ENCODE measurements at places on chromosomes 6 and 20.

DNA sequence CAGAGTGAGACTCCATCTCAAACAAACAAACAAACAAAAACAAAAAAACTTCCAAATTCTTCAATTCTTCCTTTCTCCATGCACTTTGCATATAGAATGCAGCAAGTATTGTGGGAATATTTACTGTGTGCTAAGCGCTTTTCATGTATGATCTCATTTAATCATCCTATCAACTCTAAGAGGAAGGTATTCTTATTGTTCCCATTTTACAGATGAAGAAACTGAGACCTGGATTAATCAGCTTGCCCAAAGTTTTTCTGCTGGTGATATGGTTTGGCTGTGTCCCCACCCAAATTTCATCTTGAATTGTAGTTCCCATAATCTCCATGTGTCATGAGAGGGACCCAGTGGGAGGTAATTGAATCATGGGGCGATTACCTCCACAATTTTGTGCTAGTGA lies 56.6 kb upstream of the KCNG1 start:
- DNase-seq, result no peak

DNA sequence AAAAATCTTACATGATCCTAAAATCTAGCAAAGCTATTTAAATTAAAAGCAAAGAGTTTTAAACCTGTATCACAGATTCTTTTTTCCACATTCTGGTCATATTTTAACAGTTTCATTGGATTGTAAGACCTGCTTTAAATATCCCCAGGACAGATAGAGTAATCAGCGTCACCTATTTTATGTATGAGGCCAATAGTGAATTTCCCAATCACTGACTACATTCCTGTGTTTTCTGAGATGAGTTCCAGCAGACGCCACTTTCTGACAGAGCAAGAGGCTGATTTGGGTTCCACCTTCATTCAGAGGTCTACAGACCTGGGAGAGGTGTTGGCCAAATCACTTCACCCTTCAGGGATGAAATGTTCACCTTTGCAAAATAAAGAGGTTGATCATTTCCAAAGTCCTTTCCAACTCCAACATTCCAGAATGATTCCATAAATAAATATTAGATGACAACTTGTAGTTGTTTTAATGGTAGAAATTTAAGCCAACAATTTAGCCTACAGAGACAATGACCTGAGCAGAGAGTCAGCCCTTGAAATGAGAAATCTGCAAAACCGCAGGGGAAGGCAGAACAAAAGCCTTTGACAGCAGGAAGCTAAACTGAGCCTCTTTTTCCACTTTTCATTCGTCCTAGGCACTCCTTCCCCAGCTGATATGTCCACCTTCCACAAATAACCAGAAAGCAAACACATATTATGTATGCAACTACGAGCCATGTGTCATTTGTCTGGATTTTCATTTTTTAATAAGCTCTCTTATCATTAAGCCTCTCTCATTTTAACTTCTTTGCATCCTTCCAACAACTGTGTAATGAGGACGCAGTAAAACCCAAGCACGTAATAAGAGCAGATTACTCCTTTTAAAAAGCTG lies 105.2 kb downstream of the TFAP2A start:
- no peak for DNase-seq

- DNase-seq, result no peak
These were observed 29.8 kb downstream of the USP45 start for GRCh38 chr6:99485395-99485773.

GRCh38 chr6:119313937-119314884 lies 35.4 kb downstream of the MAN1A1 start:
- DNase-seq, result no peak

DNA sequence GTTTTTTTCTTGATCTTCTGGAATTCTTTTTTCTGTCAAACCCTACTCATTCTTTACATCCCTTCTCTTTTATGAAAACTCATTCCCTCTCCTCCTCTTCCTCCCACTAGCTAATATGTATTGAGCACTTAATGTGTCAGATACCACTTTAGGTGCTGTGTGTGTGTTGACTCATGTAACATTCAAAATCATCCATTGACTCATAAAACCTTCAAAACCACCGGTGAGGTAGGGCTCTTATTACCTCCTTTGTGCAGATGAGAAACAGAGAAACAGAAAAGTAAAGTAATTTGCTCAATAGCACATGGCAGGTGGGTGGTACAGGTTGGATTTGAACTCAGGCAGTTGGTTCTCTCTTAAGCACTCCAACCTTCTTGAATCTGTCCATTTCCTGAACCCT lies 136.3 kb upstream of the NEDD9 start:
- DNase-seq, result no peak

- DNase-seq, result no peak
These were observed 32.1 kb downstream of the DAAM2 start for GRCh38 chr6:39824030-39824926.

- no peak for DNase-seq
These were observed 30.4 kb upstream of the FBXO30 start for GRCh38 chr6:145844933-145845540.

DNA sequence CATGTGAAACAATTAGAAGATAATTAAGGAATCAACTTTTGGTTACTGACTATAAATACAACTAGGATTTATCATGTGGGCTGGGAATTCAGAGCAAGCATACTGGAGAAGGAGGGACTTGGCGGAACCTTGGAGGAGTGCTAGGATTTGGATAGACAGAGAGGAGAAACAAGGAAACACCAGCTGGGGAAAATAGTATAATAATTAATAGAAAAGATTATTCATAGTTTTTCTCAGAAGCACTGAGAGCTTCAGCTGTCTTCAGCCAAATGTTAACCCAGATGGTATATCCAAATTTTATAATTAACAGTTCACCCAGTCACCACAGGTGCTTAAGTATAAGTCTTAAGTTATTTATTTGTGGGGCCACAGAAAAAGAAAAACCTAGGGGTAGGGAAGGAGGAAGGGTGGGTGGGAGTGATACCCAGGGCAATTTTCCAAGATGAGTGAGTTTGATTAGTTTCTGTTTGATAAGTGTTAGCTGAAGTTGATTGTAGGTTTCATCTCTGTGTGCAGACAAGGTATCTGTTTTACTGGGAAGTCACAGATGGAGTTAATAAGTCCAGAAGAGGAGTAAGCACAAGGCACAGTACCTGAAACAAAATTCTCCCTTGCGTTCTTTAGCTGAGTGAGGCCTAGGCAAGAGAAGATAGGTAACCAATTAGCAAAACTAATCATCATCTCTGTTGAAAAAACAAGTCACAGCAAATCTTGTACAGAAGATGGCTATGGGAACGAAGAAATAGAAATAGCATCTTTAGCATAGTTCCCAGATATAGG lies 175.5 kb downstream of the TFAP2B start:
- no peak for DNase-seq

DNA sequence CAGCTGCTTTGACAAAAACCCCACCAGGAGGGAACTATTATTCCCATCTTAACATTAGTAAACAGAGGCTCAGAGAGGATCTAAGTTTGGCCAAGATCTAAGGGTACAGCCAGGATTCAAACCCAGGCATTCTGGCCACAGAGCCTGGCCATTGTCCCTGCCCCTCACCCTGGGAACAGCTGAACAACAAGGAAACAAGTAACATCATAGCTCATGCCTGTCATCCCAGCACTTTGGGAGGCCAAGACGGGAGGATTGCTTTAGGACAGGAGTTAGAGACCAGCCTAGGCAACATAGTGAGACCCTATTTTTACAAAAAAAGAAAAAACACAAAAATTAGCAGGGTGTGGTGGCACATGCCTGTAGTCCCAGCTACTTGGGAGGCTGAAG lies 27.5 kb downstream of the TOX2 start:
- no peak for DNase-seq

DNA sequence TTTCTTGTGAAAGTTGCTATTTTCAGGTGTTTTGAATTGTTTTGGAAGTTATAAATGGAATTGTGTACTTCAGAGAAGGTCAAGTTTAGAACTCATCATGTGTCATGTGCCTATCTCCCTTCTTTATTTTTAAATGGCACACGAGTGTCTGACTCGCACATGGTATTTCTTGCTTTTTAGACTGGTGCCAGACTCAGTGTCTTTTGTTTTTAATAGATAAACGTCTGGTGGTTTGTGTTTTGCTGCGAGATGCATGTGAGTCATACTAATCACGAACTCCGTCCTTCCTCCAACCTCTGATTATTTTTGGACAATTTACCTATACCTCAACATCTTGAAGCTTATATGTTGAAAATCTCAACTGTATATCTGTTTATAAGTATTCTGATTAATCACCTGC lies 292.1 kb downstream of the CDKAL1 start:
- DNase-seq, result no peak

DNA sequence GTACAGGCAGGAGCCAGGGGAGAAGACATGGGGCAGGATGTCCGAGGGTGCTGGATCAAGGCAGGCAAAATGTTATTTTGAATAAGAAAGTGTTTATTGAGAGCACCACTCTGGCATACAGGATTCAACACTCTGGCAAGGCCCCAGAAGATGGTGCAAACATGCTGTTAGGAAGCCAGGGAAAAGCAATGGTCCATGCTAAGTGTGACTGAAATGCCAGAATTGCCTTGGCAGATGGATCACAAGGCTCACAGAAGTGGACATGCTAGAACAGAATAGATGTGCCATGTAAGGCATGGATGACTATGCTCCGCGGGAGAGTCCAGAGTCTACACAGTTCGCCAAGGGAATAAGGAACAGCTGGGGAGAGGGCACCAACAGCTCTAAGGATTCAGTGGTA lies 54.6 kb downstream of the QRSL1 start:
- DNase-seq, result no peak

DNA sequence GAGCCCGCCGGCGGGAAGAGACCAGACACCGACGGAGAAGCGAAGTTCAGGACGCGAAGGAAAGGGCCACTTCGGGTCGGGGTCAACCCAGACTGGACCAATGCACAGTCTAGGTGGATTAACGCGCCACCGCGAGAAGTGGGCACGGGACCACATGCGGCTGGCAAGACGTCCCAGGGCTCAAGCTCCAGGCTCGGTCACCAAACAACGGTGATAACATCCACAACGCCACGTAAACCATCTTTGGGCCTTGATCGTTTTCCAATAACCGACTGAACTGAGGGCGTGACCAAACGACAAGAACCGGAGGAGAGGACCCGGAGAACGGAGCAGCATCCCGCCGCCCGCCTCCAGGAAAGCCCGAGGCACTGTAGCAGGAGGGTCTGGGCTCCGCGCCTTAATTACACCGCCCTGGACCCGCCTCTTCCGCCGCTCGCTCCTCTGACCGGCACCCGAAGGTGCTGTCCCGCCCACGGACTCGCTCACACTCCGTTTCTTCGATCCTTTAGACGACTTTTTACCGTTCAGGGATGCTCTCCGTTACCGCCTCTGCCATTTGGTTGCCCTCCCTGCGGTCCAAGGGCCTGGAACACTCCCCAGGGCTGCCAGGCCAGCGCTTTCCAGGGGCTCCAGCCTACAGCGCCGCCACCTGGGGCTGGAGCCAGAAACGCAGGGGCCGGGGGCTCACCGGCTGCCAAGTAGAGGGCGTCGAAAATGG lies 44.1 kb downstream of the DPPA5 start:
- peak; percentile 73 for DNase-seq

Data from left lung (tissue), 14 donors.